ENCODE measurements at places on chromosomes 6 and 20.

GRCh38 chr20:52103335-52103912 is 88.2 kb downstream of the ZFP64 start:
- no peak for DNase-seq

GRCh38 chr6:19754686-19755085 is 82.5 kb upstream of the ID4 start:
- no peak for DNase-seq

DNA sequence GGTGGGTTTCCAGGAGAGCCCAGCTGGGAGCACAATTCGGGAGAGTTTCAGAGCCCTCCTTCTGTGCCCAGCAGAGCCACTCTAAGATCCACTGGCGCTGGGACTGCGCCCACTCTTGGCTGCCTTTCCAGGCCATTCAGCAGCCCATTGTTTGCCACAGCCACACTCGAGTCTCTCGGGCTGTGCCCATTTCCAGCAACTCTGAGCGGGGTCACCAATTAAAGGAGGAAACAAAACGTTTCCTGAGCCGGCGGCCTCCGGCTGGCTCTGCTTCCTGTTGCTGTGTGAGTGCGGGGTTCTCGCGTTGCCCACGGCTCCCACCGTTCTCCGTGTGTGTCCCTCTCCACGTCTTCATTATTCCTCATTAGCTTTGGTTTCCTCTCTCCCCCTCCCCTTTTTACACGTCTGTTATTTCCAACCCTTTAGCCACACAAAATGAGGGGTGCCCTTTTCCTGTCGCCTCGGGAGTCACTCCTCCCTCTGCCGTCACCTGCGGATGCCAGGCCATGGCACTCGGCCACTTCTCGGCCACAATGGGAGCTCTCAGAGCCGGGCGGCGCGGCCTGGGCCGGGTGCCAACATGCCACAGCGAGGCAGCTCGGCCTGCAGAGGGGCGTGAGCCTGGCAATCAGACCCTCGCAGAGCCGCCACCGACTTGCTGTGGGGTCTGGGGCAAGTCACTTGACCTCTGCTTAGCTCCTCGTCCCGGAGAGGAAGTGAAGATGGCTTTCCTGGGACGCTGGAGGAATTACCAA is 94.3 kb upstream of the NKX2-2 start:
- DNase-seq, result no peak

DNA sequence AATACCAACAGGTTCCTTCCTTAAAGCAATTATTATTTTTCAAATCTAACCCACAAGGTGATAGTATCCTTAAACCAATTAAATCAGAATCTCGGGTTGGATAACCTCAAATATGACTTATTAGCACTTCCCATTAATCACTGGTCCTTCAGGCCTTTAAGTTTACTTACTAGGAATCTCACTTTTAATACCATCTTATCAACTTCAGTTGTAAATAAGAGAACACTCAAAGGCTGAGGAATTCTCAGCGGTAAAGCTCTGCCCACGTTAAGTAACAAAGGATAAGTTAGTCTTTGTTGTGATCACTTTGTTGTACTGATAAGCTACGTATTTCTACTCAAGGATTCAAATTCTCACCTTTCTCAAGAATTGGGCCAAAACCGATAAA is 82.0 kb downstream of the OR2B2 start:
- DNase-seq, result no peak

DNA sequence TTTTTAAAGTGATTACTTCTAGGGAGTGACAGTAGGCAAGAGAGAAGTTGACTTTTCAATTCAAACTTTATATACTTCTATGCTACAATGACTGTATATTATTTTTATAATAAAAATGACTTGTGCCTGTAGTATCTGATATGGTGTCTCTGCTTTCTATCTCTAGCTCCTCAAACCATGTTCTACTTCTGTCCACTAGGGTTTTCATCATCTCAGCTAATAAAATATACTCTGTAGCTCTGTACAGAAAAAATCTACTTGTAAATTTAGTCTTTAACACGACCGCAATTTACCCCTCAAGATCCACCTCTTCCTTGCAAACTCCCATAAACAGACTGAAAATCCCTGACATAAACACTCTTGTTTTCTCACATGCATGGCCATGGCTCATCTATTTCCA is 42.3 kb downstream of the HBS1L start:
- no peak for DNase-seq
